ENCODE measurements at places on chromosomes 2 and 18.
A peak's percentile ranks its signal among the peaks of the same experiment; 100 is the strongest.

DNA sequence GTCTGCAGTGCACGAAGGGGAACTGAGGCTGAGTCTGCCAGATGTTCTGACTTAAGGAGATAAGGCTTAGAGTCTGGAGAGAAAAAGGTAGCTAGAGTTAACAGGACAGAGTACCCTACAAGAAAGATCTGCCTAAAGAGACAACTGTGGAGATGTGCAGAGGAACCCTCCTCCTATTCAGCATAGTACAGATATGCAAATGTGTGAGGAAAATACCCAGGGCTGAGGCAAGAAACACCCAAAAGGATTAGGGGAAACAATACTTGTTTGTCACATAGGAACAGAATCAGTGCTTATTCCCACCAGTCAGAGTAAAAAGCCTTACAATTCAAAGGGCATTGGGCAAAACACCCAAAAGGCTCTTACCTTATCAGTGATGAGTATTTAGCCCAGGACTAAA is 67.8 kb downstream of the SS18 start:
- no peak for DNase-seq

DNA sequence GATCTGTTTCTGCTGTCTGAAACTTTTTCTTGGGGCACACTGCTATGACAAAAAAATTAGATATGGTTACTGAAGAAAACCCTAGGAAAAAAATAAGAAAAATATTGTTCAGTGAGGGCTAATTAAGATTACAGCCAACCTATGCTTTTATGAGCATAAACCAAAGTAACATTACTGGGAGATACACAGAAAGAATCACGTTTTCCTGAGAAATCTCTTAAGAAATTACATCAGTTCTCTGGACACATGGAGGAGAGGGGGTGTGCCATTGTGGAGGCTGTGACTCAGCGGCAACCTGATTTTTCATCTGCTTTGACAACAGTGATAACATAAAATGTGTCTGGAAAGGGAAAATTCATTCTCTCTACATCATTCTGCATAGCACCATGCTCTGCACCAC is 13.4 kb upstream of the NMI start:
- DNase-seq, result no peak

GRCh38 chr2:25274868-25275574 is 66.7 kb downstream of the DNMT3A start:
- DNase-seq, result peak; percentile 45

- no peak for DNase-seq
Observed at GRCh38 chr2:229162015-229162414, 109.1 kb downstream of the PID1 start.

DNA sequence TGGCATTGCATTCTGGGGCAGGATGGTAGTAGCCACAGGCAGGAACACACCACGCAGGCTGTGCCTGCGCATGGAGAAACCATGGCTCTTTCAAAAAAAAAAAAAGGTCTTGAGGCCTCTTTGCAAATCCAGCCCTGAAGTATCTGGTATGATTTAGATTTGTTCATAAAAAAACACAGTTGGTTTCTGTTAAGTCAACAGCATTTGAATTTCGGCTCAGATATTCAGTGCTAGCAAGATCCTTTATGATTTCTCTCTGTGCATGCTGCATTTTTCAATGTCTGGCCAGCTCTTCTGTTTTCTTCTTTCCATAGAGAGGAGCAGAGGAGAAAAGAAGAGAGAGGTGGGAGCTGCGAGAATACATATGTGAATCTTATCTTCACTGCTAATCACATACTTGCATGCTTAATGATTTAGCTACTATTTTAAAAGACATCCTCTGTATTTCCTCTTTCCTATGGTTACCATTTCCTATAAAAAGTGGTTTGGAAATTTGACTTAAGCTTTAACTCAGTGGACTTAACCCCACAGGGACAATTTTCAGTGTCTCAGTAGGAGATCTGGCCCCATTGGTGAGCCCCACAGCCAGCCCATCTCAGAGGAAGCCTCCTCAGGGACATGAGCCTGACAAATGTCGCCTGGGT is 214.3 kb upstream of the APCDD1 start:
- no peak for DNase-seq

- DNase-seq, result no peak
Observed at GRCh38 chr2:660586-661359, 16.4 kb downstream of the TMEM18 start.
